Mesothelial cell of epicardium (in vitro differentiated cells): ENCODE measurements at places on chromosomes 1 and 21. TPM values are rescaled to one million over a fixed set of nuclear protein-coding genes. Genes with fewer than 3 reads are reported as not detected.
A peak's percentile ranks its signal among the peaks of the same experiment; 100 is the strongest.

DNA sequence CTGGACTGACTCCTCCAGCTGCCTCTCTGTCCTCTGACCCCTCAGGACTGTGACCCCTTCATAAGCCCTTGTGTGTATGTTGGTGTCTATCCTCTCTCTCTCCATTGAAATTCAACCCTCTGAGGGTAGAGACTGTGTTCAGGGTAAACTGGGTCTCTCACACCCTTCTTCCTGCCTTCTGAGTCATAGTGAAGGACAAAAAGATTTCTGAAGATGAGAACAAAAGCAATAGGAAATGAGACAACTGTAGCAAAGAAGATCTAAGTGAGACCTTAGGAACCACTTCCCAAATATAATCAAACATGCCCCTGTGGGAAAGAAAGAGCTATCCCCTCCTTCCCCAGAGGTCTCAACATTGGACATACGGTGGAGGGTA, 16.9 kb downstream of the NUAK2 start:
- no peak for DNase-seq

DNA sequence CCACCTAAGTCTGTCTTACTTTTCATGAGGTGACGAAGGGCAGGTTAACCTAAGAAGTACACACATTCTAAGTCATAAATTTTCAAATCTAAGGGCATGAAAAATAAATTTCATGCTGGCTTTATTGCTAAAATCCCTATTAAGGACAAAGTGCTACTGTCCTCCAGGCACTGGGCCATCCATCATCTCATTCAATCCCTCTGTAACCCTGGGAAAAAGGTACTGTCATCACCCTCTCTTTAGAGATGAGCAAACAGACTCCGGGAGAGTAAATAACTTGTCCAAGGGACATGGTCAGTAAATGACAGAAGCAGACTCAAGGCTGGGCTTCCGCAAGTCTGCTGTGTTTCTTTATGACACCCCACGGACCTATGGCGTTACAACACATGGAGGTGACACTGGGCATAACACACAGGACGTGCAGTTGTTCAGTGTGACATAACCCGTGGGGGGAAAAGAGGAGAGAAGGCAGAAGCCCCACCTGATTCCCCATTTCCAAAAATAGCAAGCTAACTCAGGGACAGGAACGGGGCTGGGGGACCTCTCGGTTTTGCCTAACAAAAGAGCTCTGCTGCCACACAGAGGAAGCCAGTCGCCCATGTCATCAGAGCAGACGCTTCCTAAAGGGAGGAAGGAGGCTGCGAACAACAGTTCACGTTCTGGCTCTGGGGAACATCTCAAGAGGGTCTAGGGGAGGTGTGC, 12.5 kb upstream of the SRM start:
- no peak for DNase-seq

DNA sequence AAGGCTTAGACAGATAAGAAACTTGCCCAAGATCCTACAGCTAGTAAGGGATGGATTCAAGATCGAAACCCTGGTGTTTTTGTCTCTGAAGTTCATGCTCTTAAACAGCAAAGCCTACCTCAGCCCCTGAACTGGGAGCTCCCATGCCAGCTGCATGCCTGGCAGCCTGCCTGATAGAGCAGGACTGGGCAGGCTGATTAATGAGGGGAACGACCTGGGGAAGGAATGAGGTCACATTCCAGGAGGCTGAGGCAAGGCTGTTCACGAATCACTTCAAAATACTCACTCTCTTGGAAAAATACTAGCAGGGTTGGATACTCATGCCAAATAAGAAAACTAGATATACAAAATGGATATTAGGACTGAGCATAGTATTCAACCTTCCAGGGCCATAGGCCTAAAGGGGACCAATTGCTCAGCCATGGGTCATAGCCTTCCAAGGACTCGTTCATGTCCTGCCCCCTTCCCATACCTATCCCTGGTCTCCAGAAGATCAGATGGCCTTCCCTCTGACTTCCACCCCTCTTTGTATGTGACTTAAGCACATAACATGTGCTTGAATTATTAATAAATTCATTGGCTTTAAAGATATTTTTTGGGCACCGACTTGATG, 15.6 kb upstream of the TACSTD2 start:
- DNase-seq, result no peak

DNA sequence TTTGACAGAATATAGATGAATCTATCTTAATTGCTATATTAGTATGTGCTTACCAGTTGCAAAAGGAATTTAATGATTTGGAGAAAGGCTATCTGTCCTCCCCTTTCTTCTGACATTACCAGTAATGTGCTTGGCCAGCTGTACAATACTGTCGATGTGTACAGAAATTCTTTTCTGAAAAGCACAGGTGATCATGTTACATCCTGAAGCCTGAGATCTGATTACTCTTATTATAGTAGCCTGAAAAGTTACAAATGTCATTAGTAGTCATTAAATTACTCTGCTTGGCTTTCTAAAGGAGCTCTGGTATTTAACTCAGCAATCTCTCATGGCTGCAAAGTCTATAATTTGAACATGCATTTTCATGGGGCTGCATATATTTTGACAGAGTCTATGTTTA, 209.8 kb downstream of the PTPRC start:
- no peak for DNase-seq

DNA sequence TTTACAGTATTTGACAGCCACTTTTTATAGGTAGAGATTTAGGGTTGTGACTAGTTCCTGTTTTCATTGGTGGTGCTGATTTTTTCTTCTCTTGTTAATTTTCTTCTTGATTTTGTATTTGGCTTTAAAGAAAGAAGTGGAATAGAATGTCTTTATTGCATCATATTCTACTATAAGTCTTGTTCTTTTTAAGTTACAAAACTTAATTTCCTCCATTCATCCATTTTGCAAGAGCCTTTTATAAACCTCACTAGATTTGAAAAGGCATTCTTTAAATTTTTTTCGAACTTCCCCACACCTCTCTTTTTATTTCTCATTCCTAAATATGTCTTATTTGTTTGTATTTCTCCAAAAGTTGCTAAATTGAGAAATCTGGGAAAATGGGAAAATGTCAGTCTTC, 1368.6 kb upstream of the ADGRL4 start:
- DNase-seq, result no peak

DNA sequence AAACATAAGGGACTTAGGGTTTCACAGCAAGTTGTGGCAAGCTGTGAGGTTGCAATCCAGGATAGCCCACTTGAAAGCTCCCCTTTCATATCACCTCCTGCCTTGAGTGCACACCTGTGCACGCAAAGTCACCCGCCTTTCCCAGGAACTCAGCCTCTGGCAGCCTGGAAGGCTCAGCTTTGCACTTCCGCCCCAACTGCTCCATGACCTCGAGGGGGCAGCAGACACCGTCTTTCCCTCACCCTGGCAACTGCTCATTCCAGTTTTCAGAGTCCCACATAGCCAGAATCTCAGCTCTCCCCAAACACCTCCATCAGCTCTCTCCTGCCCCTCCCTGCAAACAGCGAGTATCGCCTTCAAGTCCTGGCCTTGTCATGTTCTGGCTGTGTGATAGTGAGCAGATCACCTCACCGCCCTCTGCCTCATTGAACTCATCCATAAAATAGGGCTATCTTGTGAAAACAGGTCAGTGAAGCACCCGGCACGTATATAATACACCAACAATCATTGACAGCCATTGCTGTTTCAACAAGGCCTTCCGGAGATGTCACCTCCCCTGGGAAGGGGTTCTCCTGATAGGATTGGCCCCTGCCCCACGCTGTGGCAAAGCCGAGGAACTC, 32.2 kb upstream of the EPB41 start:
- peak; percentile 77 for DNase-seq

HTR6 gene
- 0.11 to 0.24 TPM (median 0.11 TPM) in 3 replicates for total RNA-seq

DNA sequence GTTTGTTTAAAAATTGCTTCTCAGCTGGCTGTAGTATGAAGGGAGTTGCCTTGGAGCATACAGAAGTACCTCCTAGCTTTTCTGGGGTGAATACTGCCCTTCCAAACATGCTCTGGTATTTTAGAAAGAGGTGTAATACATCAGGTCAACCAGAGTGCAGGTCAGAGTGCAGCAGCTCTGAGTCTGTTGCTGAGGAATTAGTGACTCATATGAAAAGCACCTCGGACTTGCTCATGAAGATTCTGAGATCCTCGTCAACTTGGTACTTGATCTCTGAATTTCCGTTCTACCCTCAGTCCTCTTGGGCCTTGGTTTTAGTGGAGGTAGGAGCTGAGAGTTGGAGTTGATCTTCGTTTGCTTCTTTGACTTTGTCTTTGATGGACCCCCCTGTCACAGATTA, 67.3 kb downstream of the NOS1AP start:
- DNase-seq, result no peak

GRCh38 chr1:200890818-200891773, 3.6 kb upstream of the INAVA start:
- DNase-seq, result peak; percentile 75

- no peak for DNase-seq
These were observed 58.7 kb upstream of the RGS1 start for GRCh38 chr1:192516776-192517297.

INSRR gene
- total RNA-seq, result 0.45 to 0.66 TPM (median 0.51 TPM) in 3 replicates

GRCh38 chr21:24420689-24421088, 1186.6 kb downstream of the MRPL39 start:
- no peak for DNase-seq

GRCh38 chr1:118323246-118323645, 138.2 kb upstream of the SPAG17 start:
- no peak for DNase-seq

- DNase-seq, result no peak
These were observed 20.4 kb upstream of the PLXNA2 start for GRCh38 chr1:208264469-208265121.

CDK18 gene
- total RNA-seq, result 28.7 to 33.2 TPM (median 31.1 TPM) in 3 replicates

DNA sequence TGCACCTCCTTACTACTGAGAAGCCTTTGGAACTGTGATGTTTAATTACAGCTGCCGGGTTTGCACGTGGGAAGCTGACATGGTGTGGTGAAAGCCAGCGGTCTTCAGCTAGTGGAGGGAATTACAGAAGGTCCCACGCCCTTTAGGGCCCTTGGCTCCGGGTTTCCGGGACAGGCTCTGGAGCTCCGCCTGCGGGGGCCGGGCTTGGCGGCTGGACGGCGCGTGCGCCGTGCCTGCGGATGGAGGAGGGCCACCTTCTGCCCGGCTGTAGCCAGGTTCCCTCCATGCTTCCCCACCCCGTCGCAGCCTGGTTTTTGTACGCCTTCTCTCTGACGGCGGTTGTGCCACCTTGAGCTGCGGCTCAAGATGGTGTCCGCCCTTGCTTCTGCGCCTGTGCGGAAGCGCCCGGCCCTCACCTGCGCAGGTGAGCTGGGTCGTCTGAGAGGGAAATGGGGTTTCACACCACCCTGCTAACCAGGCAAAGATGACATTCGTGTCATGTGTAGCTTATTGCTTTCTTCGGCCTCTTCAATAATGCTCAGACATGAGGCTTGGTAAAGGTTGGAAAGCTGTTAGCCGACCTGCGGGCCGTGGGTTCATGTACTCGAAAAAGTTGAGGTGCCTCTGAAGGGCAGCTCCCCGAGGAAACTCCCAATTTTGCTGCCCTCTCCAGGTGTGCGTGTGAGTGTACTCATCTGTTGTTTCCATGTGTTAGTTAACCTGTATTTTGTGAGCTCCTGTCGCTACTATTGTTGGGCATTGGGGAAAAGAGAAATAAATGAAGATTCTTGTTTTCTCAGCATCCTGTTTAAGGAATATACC, 36.6 kb upstream of the OPRD1 start:
- DNase-seq, result no peak

GRCh38 chr1:236558846-236559245, 35.1 kb downstream of the LGALS8 start:
- no peak for DNase-seq

SORT1 gene
- total RNA-seq, result 39.1 to 45.5 TPM (median 40.6 TPM) in 3 replicates

- no peak for DNase-seq
These were observed 1656.0 kb downstream of the MRPL39 start for GRCh38 chr21:23951251-23951650.

GRCh38 chr1:82845866-82846265, 1045.1 kb downstream of the ADGRL2 start:
- DNase-seq, result no peak

DNA sequence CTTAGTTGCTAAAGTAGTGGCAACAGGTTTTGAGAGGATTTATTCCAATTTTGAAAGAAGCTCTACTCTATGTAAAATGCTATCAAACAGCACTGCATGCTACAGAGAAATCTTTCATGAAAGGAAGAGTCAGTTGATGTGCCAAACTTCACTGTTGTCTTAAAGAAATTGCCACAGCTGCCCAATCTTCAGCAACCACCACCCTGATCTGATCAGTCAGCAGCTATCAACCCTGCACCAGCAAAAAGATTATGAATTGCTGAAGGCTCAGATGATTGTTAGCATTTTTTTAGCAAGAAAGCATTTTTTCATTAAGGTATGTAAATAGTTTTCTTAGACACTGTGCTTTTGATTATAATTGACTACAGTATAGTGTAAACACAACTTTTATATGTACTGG, 49.6 kb downstream of the SLC9C2 start:
- no peak for DNase-seq

DNA sequence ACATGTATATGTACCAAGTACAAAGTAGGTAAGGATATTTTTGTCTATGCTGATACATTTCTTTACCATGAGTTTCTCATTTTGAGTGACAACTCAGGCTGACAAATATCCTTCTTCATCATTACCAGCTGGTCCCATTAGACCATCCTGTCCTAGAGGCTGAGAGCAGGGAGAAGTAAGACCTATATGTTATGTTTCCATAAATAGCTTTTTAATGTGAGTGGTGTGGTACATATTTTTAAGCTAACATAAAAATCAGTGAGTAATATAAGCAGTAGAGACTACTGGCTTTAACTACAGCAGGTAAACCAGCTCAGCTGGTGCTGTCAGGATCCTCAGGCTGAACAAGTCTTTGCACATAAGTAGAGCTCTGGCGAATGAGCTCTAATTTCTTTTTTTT, 62.4 kb downstream of the CLEC20A start:
- no peak for DNase-seq

DNA sequence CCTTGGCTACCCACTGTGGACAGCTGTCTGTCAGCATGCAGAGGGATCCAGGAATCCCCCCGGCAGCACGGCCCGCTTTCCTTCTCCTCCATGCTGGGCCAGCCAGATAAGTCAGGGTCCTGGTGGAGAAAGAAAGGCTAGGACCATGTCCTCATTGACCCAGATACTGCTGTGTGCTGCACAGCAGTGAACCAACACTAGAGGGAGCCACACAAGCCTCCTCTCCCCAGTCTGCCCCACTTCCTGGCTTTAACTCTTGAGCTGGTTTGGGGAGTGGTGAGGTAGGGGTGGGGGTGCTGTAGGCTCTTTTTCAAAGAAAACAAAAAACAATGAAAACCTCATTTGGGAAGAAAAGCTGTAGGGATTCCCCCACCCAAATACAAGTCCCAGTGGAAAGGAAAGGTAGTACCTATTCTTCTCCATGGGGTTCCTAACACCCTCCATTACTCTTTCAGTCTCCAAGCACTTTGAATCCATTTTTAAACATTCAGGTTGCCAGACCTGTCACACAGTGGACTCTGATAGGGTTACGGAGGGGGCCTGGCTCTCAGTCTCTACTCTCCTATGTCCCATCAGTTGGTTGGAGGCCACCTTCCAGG, 84.9 kb upstream of the CD1D start:
- DNase-seq, result no peak

GRCh38 chr1:89603651-89604413, 29.1 kb upstream of the LRRC8C start:
- DNase-seq, result no peak

RPE65 gene
- not detected in 3 replicates for total RNA-seq

GRCh38 chr1:37677143-37677439, 15.2 kb upstream of the CDCA8 start:
- DNase-seq, result no peak

RAB3B gene
- total RNA-seq, result 3.8 to 4.0 TPM (median 3.9 TPM) in 3 replicates

GRCh38 chr1:234941321-234942011, 187.2 kb downstream of the TOMM20 start:
- DNase-seq, result no peak

- DNase-seq, result no peak
These were observed 28.8 kb upstream of the CCSAP start for GRCh38 chr1:229371624-229372023.

MAP3K6 gene
- total RNA-seq, result 10.3 to 13.7 TPM (median 11.8 TPM) in 3 replicates

CAPN8 gene
- 0.40 to 0.63 TPM in 2 of 3 replicates, not detected in the other for total RNA-seq

ADAM30 gene
- 0.07 TPM in 1 of 3 replicates, not detected in the others for total RNA-seq
